Stimulated activated CD8-positive, alpha-beta memory T cell treated with anti-CD3 and anti-CD28 coated beads, Interleukin-15, amount 100 ng/mL, for 24 hours (primary cell): ENCODE measurements at places on chromosomes 4 and X.

- DNase-seq = no peak
Observed at GRCh38 chrX:122055460-122055859, 1008.0 kb downstream of the GLUD2 start.

GRCh38 chr4:159150396-159150795, 47.5 kb downstream of the RAPGEF2 start:
- DNase-seq = no peak

- DNase-seq = no peak
Observed at GRCh38 chr4:6224735-6225134, 24.4 kb upstream of the JAKMIP1 start.

DNA sequence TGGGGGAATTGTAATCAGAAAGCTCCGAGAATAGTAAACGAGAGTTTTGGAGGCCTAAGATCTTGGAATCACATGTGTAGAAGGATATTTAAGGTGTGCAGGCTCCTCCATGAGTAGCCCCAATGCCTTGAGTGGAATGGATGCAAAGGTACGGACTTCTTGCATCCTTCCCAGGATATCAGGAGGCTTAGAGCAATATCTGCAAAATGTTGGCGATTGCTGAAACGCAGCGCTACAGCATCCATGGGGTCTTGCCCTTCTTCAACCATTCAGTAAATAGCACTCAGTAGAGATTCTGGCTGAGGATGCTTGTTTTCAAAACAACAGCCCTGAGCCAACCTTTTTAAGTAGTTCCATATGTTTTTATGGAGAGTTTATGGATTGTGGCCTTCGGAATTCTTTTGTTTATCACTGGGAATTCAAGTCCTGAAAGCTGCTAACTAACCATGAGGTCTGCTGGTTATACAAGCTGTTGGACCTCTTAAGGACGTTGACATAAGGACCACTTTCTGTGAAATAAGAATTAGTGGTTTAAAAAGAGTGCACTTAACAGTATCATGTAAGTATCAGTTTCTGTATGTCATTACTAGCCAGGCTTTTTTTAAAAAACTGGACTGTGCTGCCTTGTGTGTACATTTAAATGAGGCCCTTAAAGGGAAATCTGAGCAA, 228.8 kb upstream of the PGRMC2 start:
- no peak for DNase-seq

DNA sequence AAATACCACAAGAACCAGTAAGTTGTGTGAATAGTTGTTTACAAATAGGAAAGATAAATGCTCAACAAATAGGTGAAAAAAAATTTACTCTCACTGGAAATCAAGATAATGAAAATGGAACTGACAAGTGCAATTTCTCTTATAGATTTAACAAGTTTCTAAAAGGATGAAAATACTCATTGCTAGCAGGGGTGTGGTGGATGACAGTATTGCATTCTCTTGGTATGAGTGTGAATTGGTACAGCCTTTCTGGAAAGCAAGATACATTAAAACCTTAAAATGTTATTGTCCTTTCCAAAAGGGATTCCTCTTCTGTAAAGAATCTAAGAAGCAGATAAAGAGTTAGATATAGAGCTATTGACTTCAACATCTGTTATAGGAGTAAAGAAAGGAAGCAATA, 240.0 kb upstream of the RPS6KA3 start:
- no peak for DNase-seq

GRCh38 chr4:182449186-182449929, 206.2 kb downstream of the TENM3 start:
- no peak for DNase-seq

- no peak for DNase-seq
Observed at GRCh38 chr4:41656572-41657520, 91.7 kb downstream of the PHOX2B start.

DNA sequence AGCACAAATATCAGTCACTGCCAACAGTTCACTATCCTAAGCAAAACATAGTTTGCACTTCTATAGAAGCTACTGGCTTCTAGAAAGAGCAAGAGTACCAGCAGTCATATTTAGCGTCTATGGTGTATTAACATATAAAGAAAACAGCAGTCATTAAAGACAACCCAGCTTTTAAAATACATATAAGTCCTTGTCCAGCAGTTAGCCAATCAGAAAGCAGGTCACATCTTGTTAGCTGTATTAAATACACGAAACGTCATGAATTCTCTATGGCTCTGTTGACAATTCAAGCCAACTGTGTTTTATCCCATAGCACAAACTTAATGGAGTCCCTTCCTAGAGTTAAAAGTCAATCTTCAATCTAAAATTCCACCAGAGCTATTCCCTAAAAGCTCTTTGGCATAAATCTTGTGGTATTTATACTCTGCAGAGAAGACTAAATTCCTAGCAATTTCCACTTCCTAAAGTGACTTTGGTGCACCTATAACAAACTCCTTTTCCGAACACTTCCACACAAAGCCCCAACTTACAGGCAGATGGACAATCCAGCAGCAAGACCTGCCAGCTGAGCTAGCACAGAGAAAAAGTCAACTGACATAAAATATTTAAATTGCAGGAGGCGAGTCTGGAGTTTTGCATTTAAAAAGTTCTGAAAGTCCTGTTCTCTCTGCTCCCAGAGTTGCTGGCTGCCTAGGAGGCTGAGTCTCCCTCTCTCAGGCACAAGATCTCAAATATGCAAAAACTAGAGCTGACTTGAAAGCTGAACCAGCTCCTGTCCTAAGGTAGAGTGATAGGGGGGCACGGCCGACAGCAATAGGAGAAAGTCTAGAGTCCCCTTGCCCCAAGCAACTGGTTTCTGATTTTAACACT, 1.3 kb downstream of the LDB2 start:
- DNase-seq = no peak

DNA sequence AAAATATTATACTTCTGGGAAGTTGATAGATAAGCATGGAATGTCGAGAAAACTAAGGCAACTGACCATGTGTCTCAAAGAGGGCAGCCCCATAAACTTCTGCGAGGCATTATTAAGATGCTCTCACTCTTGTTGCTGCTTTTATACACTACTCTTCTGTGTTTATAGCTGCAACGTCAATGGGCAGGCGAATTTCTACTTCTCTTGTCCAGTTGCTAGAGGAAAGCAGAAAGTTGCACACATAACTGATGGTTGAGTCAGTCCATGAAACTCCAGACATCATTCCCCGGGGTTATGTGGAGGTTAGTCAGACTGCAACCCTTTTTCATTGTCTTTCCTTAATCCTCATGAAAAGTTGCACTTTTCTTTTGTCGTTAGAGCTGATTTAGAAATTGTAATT, 39.8 kb downstream of the VCX3B start:
- no peak for DNase-seq

GRCh38 chrX:149462849-149463248, 42.3 kb downstream of the IDS start:
- no peak for DNase-seq

GRCh38 chr4:47641755-47642154, 156.7 kb downstream of the ATP10D start:
- DNase-seq = no peak

GRCh38 chrX:8253096-8253495, 82.0 kb upstream of the VCX2 start:
- DNase-seq = no peak

DNA sequence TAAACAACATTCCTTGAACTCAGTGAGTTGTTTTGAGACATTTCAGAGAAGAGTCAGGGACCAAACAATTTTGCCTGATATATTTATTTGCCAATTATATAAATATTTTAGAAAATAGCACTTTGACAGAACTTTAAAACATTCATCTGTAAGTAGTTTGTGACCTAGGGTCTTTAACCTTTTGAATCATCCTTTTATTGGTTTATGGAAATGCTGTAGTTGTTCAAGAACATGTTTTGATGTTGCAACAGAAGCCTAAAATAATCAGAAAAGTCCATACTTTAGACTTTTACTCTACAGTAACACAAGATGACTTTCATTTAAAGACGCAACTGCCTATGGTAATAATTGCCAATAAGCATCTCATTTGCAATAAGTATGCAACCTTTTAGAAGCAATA, 43.0 kb downstream of the CXCL1 start:
- no peak for DNase-seq

- no peak for DNase-seq
Observed at GRCh38 chrX:9163214-9163709, 129.3 kb upstream of the FAM9B start.

DNA sequence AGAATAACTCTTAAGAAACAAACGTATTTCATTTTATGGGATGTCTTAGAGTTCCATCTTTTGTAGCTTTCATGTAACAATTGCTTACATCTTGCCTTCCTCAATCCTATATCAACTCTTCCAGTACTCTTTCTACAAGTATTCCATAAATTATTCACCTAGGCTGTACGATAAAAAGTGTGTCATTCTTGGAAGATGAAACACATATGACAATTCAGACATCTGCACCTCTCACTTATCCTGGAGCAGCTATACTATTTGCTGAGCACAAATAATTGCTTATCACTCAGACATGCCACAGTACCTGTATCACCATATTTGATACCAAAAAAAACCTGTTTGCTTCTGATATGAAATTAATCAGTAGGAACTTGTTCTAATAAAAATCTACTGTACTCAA, 1.0 kb downstream of the POF1B start:
- DNase-seq = no peak

GRCh38 chrX:96889726-96890125, 6.0 kb downstream of the RPA4 start:
- no peak for DNase-seq

GRCh38 chr4:8553216-8553615, 27.0 kb upstream of the GPR78 start:
- no peak for DNase-seq

DNA sequence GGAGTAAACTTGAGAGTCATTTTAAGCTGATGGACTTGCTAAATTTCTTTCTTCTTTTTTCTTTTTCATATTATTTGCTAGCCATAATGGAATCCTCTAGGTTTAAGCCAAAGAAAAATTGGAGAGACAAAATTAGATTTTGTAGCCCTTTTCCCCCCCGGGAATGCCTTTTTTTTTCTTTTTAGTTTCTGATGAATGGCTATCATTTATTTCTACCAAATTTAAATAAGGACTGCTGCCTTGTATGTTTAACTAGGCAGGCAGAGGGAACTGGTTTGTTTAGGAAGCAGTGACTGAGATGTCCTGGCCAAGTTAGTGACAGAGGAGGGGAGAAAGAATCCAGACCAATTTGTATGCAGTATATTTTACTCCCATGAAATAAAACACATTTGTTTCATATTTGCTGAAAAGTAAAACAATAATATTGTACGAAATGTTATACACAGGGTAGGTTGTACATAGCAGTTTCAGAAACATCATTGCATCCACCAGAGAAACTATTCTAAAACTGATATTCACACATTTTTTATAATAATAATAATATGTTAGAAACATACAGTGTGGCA, 5.7 kb downstream of the PITX2 start:
- DNase-seq = no peak

DNA sequence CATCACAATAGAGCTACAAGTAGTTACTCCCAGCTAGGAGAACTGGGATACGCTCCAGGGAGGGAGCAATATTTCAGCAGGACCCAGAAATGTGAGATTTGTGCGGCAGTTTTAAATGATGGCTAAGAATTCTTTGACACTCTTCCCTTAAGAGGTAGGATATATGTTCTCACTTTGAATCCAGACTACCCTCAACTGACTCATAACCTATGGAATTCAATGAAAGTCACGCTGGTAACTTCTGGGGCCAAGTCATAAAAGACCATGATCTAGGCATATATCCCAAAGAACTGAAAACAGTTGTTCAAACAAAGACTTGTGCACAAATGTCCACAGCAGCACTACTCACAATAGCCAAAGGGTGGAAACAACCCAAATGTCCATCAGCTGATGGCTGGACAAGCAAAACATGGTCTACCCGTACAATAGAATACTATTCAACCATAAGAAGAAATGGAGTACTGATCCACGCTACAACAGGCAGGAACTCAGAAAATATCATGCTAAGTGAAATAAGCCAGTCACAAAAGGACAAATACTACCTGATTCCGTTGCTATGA, 10.5 kb downstream of the CD99L2 start:
- no peak for DNase-seq

DNA sequence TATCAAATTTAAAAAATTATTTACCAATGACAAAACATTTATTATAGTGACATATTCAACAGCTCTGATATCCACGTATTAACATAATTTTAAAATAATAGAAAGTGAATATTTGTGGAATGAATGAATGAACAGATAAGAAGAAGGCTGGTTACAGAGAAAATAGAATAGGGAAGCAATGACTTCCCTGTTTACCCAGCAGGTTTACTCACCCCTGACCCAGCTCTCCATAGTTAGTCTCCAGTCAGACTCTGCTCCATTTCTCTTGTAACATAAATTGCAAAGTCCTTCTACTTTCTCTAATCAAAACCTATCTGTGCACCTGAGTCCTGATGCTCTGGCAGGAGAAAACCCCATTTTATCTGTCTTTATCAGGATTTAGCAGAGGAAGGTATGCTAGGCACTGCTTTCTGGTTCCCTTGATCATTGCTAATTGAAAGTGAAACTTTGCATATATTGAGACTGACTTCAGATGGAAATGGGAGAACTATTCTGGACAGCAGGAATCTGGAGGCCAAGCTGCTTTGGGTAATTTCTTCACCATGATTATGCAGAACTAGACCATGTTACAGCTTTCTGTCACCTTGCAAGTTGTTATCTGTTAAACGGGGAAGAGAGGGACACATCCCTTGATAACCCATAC, 363.0 kb downstream of the FAT4 start:
- no peak for DNase-seq

GRCh38 chr4:145779319-145779801, 99.4 kb downstream of the C4orf51 start:
- no peak for DNase-seq

GRCh38 chr4:174055344-174055743, 228.1 kb downstream of the FBXO8 start:
- DNase-seq = no peak

DNA sequence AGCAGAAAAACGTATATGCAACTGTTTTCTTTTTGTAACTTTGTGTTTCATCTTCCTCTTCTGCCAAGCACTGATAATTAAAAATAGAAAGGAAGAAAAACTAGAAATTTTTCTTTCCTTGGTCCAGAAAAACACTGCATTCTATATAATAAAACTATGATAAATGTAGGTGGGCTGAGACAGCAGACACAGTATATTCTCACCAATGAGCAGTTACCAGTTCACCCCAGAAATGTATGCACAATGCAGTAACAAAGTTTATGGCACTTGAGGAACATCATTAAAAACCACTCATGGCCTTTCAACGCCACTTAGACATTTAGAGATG, 79.4 kb downstream of the FAT1 start:
- DNase-seq = no peak

GRCh38 chr4:162685410-162685809, 481.3 kb downstream of the NAF1 start:
- DNase-seq = no peak

DNA sequence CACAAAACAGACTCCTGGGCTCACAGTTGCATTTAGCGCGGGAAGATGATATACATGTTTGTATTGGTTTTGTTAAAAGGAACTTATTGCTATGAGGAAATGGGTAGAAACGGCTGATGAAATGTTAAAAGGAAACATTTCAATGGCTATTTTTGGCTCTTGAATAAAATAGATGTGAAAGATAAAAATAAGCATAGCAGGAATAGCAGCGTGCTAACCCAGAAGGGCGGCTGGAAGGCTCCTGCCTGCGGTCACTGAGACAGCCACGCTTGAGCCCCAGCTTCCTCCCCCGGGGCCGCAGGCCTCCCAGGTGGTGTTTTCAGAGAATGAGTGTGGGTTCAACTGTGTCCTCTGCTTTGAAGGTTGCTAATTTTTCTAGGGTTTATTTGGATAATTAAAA, 35.0 kb upstream of the CLCN4 start:
- no peak for DNase-seq
